ENCODE measurements at places on chromosomes 6 and 20. TPM values are rescaled to one million over a fixed set of nuclear protein-coding genes. Genes with fewer than 3 reads are reported as not detected.

DNA sequence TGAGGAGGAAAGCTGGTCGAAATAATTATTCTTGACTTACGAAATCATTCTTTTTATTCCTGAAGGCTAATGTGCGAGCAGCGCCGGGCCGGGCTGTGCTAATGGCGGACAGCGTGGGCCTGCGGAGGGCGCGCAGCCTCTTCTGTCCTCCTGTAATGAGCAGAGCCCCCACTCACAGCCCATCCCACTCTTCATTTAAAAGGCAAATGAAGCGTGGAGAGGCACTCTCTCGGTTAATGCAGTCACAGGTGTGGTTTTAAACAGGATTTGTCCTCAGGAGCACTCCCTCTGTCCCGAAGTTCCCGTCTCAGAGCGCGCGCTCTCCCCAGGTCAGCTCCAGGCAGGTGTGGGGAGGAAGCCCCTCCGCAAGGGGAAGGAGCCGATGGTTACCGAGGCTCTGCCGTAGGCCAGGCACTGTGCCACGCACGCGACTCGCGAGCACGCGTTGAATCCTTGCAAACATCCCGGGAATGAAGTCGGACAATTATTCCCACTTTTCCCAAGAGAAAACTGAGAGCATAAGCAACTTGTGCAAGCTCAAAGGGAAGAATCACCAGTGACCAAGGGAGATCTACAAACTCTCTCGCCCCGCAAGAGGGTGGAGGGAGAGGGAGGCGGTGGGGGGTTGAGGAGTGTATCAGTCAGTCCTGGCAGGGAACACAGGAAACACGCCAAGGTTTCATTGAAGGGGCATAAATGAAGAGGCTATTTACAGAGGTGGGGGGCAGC lies 35.5 kb upstream of the ZFAND3 start:
- DNase-seq = no peak

DNA sequence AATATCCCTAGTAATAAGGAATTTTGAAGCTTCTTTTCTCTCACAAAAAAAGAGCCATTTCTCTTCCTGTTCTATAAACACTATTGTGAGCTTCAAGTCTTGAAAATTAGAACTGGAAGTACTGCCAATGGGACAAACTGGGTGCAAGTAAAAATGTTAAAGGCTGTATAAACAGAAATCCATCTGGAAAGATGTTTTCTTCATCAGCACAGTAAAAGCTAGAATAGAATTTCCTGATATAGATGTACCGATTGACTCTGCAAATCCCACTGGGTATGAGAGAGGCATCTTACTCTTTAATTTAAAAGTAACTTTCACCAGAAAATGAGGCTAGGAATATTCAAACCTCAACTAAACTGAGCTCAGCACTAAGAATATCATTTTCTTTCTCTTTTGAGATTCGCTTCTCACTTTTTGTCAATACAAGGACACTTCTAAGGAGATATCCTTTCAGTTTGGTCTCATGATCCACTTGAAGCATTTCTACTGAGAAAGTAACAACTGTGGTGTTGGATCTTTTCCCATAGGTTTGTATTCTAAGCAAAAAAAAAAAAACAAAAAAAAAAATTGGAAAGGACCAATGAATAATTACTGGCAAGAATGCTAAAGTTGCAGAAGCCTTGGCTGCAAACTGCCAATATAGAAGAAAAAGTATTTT lies 169.0 kb upstream of the PRDM1 start:
- DNase-seq = no peak

DNA sequence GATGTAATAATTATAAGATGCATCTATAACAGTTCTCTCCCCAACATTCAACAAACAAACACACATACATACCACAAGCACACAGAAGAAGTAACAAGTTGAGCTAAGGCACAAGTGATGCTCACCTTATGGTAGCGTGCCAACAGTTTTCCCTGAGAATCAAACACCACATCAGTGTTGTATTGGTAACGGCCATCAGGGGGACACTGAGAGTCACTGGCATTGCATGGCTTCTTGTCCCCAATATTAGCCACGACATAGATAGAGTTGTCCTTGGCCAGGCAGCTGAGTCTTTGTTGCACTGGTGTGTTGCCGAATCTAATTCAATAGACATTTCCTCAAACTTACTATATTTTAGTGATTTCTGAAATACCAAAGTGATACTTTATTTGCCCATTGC lies 14.8 kb upstream of the VNN1 start:
- DNase-seq = no peak

DNA sequence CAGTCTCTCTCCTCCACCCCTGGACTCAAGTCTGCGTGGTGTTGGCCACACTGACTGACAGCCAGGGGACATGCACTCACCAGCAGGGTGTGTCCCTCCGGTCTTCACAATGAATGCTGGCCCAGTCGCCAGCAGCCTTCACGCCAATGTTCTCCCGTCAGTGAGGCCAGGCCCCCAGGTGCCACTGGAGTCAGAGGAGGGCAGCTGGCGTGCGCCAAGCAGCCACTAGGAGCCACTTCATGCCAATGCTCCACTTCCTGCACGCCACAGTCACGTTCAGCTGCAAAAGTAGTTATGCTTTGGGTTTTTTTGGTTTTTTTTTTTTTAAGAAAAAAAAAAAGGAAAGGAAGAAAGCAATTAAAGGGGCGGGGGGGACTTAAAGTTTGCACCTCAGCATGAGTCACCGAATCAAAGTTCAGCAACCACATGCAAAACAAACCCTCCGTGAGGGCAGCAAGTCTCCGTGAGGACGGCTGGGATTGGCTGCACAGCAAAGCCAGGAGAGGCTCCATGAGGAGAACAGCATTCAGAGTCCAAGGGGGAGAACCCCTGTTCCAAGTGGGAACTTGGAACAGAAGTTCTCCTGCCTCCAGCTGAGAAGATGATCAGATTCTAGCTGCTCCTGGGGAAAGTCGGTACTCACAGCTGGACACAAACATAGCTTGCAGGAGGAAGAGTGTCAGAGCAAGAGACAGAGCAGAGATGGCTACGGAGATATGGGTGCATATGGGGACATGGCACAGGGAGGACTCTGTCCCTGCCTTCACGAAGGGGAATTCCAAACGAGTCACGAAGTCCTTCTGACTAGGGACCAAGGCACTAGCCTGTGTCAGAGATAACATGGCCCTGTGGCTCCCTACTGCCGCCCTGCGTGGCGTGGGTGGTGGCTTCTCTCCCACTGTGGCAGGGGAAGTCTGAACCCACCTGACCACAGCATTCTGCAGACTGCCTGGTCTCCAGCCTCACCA lies at the start of gene ZC3H12D:
Gene ZC3H12D, minus strand, starts transcription at position 282 of the 968 bp plus-strand sequence. CDS start 10,471 bp downstream, outside the sequence.
- peak; percentile 94 for DNase-seq

- DNase-seq = no peak
These were observed 37.0 kb downstream of the AKAP7 start for GRCh38 chr6:131172222-131172621.

- DNase-seq = no peak
These were observed 47.5 kb downstream of the PIGU start for GRCh38 chr20:34629342-34629741.

DNA sequence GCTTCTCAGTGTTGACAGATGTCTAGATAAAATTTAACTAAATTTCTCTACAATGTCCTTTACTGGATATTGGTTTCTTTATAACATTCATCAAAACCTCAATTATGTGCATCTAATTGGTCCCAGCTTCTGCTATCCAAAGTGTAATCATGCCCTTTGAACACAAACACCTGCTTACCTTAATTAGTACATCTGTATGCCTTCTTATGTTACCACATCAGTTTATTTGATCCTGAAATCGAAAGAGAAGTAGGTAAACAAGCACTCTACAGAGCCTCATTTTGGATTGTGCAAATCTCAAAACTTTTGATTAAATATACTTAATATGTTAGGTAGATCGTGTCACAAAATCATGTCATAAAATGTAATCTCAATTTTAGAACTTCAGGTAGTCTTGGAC lies 36.5 kb downstream of the TAB2 start:
- no peak for DNase-seq

DNA sequence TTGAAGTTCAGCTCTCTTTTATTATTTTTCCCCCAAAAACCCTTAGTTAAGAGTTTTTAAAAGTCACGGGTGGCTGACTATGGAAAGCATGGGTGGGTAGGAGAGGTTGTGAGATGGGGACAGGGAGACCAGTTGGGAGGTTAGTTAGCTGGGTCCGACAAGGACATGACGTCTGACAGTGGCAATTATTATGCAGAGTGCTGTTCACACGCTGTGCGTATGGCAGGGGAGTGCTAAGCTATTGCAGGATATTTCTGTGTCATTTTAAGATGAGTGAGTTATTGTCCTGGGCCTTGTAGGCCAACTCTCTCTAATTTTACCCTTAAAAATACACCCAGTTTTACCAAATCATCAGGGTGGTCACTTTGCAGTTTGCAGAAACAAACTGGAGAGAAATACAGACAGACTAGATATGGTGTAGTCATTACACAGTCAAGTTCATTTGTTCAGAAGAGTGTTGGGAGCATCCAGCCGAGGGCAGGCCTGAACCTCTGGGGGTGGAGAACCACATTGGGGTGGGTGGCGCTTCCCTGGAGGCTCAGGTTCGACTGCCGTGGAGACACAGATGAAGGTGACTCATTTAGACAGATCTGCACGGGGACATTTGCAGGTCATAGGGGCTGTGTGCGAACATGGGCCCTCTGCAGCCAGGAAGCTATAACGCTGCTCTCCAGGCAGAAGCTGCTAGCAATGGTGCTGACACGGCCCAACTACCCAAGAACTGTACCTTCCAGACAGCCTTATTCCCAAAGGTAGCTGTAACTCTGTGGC lies 307.6 kb downstream of the QKI start:
- no peak for DNase-seq

DNA sequence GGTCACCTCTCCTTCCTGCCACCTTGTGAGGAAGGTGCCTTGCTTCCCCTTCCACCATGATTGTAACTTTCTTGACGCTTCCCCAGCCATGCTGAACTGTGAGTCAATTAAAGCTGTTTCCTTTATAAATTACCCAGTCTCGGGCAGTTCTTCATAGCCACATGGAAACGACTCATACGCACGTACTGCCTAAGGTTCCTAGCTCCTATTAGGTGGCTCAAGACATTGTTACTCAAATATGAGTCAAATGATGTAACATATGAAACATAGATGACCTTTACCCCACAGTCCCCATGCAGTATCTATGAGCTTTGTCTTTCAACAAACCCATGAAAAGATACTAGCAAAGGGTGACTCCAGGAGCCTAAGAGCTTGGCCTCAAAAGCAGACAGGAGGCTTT lies 98.3 kb downstream of the SIM1 start:
- peak; percentile 33 for DNase-seq

GRCh38 chr6:41729624-41730023 lies 5.8 kb downstream of the TFEB start:
- no peak for DNase-seq

DNA sequence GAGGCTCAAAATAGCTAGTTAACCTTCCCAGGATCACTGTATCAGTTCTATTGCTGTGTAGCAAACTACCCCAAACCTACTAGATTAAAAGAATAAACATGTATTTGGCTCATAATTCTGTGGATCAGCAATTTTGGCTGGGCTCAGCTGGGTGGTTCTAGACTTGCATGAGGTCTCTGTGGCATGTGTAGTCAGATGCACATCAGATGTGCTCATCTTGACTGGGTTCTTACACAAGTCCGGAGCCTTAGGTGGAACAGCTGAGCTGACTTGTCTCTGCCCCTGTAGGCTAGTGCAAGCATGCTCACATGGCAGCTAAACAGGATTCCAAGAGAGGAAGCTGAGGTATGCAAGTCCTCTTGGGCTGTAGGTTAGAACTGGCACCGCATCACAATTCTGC lies 173.2 kb upstream of the PRND start:
- no peak for DNase-seq

GRCh38 chr6:128275030-128275429 lies 245.4 kb downstream of the PTPRK start:
- peak; percentile 19 for DNase-seq

Gene HDGFL1
- not detected for total RNA-seq

Gene TMEM74B
- 0.06 TPM for total RNA-seq

Gene FAM162B
- total RNA-seq = 0.29 TPM
